ENCODE measurements at places on chromosomes 11 and 22.

DNA sequence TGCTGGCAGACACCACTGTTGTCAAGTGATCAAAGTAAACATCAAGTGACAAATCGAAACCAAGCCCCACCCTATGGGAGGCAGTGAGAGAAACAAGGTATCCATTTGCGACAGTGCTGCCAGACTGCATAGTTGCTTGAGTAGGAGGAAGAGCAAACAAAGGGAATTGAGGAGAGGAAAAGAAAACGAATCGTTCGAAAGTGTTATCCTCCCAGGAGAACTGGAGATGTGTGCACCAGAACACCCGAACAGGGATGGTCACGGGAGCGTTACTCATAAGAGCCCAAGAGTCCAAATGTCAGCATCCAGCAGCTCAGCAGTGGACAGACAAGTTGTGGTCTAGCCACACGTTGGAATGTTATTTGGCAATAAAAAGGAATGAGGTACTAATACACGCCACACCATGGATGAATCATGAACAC lies 58.4 kb upstream of the NUP50 start:
- DNase-seq = no peak

- no peak for DNase-seq
These were observed 3.3 kb downstream of the SCARF2 start for GRCh38 chr22:20434264-20434751.

DNA sequence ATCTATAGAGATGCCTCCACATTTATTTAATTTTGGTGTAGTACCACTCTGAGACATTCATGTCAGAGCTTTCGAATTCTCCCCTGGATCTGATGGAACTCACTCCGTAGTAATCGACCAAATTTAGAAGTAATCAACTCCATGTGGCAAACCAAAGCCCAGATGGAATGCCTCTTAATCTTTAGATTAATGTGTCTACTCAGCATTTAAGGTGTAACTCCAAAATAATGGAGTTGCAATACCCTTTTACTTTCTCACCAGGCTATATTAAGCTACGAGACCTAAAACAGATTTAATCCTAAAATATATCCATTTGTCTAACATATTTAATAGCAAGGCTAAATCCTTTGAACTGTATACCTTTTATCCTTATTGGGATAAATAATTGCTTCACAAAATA lies 473.3 kb downstream of the CNTN5 start:
- DNase-seq = no peak

DNA sequence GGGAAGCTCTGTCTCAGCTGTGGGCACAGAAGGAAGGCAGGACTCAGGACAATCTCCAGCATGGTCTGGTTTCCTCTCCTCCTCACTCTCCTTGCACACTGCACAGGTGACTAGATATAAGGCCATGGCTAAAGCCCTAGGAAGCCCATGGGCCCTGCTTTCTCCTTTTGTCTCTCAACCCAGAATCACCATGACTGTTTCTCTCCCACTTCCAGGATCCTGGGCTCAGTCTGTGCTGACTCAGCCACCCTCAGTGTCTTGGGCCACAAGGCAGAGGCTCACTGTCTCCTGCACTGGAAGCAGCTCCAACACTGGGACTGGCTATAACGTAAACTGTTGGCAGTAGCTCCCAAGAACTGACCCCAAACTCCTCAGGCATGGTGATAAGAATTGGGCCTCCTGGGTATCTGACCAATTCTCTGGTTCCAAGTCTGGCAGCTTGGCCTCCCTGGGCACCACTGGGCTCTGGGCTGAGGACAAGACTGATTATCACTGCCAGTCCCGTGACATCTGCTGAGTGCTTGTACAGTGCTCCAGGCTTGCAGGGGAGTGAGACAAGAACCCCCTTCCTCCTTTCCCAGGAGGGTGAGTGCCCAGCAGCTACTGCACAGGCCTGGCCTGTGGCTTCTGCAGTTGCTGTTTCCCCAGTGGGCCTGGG lies 104.0 kb upstream of the TOP3B start:
- no peak for DNase-seq

DNA sequence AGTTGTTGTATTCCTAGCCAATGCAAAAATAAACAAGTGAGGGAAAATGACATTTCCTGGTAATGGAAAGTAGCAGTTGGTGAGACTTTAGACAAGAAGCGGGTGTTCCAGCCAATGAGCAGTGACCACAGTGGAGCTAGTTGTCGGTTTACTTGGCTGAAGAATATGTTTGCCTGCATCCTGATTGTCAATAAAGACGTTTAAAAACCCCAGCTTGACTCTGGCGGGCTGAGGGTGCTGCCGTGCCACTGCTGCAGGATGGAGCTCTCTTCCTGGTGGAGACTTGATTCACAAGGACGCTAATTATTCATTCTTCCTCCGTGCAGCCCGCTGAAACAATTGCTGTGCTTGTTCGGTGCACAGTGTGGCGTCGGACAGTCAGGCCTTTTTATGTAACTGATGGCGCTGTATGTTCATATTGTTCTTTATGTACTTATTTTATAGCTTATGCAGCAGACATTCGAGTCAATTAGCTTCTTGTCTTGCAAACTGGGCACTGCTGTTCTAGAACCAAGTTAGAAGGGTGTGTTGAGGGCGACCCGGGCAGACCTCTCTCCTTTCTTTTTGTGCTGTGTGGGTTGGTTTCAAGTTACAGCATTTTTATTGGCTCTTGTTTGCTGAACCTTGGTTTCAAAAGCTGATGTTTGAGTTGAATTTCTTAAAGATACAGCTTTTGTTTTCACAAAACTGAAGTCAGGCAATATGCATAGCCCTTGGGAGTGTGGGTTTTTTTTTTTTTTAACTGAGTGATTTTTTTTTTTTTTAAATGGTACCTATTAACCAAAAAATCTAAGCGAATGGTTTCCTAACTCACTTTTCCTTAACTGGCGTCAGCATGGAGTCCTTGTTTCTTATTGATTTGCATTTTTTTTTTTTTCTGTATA lies 153.9 kb downstream of the TEAD1 start:
- no peak for DNase-seq

- no peak for DNase-seq
These were observed 35.7 kb downstream of the CD44 start for GRCh38 chr11:35174666-35175065.

GRCh38 chr11:10410106-10410843 lies 44.8 kb upstream of the AMPD3 start:
- DNase-seq = no peak

DNA sequence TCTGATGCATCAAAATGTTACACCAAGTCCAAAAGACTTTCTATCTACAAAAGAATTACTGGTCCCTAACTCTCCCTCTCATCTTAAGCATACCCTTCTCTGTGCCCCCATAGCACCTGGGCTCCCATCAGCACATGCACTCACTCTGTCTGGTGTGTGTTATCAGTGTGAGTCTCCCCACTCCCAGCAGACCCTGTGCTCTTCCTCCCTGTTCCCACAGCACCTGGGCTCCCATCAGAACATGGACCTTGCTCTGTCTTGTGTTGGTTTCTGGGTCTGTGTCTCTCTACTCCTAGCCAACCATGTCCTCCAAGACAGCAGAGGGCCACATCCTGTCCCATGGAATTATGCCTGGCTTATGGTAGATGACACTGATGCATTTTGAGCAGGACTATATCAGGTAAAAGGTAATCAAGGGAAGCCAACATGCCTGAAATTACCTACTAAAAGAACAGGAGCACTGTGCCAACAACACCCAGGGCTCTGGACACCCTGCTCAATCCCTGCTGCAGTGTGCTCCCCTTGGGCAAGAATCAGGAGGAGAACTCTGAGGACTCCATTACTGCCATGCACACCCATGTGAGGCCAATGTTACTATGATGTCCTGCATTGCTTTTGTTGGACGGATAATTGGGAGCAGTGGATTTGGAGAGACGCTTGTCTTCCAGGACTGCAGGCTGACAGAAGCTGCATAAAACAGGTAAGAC lies 34.3 kb downstream of the GAB4 start:
- DNase-seq = no peak

- DNase-seq = no peak
These were observed 41.1 kb downstream of the OSBPL5 start for GRCh38 chr11:3123761-3124733.

DNA sequence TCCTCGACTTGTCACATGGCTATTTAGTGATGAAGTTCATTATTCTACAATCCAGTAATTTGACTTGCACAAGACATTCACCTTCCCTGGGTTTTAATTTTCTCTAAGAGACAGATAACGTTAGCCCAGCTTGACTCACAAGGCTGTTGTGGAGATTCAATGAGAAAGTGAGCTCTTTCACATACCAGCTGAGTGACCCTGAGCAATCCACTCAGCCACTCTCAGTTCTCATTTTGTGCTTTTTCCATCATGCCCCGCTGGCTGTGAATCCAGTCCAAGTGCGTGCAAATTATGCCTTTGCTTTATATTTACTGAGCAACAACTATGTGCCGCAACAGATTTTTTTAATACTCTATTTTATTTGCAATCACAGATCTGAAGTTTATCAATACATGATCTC lies 176.5 kb downstream of the LARGE1 start:
- no peak for DNase-seq

GRCh38 chr22:30304495-30305244 lies 15.4 kb upstream of the CASTOR1 start:
- DNase-seq = no peak

DNA sequence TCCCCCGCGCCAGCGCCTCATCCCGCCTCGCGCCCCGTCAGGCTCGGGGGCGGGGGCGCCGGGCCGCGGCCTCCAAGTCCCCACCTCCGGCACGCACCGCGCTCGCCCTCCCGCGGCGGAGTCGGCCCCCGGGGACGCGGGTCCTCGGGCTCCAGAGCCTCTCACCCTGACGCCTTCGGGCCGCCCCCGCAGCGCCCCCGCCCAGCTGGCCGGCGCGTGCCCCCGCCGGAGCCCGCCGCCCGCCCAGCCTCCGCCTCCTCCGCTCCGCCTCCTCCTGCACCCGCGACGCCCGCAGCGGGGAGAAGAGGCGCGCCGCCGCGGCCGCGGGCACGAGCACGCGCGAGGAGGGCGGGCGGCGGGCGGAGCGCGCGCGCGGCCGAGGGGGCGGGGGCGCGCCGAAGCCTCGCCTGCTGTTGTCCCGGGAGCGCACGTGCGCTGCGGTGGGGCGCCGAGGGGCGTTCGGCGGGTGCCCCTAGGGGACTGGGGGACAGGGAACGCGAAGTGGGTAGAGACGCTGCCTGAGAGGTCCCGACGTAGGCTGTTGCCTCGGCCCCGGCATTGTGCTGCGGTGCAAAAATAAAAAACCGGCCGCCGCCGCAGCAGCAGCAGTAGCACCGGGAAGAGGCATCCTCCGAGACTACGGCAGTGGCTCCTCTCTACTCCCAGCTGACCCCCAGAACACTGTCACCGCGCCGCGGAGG lies 87.4 kb upstream of the ARHGAP32 start:
- no peak for DNase-seq

DNA sequence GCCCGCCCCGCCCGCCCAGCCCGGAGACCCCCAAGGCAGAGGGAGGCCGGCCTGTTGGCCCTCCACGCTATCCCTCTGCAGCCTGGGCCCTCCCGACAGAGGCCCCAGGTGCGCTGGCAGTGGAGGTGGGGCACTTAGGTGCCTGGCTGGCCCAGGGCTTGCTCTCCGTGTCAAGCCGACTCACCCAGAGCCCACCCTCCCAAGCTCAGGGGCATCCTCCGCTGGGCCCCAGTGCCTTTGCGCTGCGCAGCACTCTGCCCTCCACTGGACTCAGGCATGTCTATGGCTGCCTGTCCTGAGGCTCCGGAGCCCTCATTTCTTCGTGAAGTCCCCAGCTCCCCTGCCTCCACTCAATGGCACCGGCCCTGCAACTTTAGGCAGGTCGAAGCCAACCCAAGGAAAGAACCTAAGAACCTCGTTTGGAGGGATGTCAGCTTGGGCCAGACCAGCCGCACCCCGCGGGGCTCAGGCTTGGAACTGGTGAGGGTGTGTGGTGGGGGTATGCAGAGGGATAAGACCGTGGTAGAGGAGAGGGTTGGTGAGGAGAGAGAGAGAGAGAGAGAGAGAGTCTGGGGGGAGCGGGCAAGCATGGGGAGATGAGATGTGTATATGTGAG lies 6.1 kb downstream of the SMIM45 start:
- no peak for DNase-seq

DNA sequence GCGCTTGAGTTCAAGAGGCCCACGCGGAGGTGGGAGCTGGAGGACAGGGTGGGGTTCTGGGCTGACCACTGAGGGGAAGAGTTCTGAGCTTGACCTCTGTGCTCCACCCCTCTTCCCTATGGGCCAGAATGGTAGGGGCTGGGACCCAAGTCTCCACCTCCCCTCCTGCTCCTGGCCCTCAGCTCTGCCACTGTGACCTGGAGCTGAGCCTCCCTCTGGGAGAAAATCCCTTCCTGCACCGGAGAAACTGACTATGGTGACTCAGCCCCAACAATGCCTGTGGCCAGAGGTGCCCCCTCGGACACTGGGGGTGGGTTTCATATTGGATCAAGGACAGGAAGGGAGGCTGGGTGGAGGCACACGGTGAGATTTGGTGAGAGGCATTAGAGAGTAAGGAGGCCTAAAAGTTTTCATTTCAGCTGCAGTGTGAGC lies 23.0 kb downstream of the RELT start:
- DNase-seq = no peak

- no peak for DNase-seq
These were observed 3.7 kb upstream of the TMEM109 start for GRCh38 chr11:60910281-60910687.

DNA sequence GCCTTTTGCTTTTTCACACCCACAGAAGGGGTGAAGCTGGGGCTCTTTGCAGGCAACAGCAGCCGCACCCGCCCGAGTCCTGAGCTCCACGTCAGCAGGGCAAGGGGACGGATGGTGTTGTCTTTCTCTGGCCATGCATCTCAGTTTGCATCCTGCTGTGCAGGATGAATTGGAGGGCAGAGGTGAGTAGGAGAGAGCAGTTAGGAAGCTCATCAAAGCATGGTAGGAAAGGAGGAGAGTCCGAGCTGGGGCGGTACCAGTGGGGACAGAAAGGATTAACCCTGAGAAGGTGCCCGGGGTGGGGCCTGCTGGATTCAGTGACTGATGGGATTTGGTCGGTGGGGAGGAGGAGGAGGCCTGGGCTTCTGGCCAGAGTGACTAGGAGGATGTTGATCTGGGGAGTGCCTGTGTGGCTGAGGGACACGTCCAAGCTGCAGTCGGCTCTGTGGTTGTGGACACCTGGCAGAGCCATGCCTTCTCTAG lies 14.6 kb downstream of the FAM83F start:
- peak; percentile 48 for DNase-seq

- no peak for DNase-seq
These were observed 3.1 kb downstream of the TRPM5 start for GRCh38 chr11:2441171-2441570.

DNA sequence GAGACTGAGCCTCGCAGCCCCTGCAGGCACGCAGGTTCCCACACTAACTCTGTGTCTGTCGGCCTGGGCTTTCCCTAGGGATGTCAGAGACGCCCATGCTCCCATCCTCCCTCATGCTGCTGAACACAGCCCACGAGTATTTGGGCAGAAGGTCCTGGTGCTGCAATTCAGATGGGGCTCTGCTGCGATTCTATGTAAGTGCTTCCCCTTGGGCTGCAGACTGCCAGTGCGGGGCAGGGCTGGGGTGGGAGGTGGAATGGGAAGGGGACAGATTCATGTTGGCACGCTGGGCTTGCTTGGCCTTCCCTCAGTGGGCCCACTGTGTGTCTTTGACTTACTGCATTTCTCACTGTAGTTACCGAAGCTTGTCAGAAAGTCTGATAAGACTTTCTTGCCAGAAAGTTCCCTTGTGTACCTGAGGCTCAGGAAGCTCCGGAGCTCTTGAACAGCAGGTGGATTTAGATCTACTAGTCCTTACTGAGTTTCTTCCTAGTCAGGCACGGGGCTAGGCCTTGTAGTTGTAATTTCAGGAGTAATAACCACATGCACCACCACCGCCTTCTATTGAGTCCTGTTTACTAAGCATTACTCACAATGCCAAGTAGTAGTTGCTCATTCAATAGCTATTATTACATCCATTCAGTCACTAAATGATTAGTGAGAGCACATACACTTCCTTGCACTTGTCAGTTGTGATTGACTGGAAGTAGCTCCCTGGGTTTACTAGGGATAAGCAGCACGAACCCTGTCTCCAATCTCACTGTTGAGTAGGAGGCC lies 65.2 kb downstream of the CABIN1 start:
- peak; percentile 53 for DNase-seq

Measured in NCI-H1694 treated with DMSO at 0.1 percent for 48 hours (cell line).